CD4-positive, alpha-beta T cell treated with Interleukin-15 for 4 hours (primary cell): ENCODE measurements at places on chromosomes 12 and 14.
A peak's percentile ranks its signal among the peaks of the same experiment; 100 is the strongest.

DNA sequence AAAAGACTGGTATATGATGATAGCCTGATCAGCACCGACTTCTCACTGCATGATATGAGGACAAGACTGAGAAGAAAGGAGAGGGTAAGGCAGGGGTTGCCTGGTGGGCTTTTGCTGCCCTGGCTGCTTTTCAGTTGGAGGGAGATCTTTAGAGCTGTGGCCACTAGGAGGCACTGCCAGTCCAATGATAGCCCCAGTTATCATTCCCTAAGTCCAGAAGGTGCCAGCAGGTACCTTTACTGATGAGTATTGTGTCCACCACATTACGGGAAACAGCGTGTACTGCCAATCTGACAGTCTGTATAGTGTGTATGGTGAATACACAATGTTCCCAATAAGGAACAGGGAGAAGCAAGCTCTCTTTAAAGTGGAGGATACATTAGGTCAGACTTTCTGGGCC, 55.8 kb upstream of the CCDC175 start:
- DNase-seq, result peak; percentile 1

DNA sequence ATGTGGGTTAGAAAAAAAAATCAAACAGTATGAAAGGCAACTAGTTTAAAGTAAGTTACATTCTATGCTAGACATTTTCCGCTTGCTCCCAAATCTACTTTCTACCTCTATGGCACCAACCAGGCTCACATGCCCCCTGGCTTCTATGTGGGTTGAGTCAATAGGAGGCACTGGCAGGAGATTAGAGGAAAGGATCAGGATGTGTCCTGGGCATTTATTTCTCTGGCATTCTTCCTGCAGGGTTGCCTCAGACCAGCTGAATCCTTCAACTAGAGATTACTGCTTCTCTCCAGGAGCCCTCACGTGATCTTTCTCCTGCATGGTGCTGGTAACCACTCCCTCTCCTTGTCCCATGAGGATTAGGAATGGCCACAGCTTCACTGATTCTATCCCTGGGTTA, 14.9 kb upstream of the CCDC60 start:
- DNase-seq, result no peak

- no peak for DNase-seq
These were observed 95.6 kb downstream of the VCPKMT start for GRCh38 chr14:50020799-50021198.

GRCh38 chr12:24109381-24110039, 160.0 kb upstream of the SOX5 start:
- DNase-seq, result no peak

DNA sequence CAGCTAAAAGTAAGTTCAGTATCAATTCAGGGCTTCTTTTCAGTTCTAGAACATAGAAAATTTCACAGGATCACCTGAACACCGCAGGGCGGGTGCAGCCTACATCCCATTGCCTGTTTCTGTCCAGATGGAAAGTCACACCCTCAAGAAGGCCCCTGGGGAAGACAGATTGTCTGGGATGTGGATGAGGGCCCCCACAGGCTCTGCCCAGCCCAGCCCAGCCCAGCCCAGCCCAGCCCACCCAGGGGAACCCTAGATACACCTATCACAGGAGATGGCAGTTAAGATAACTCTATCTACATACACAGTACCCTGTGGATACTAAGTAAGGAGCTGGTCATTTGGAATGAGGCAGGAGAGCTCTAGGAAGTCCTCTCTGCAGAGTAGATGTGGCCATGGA, 68.4 kb downstream of the DPF3 start:
- DNase-seq, result no peak

DNA sequence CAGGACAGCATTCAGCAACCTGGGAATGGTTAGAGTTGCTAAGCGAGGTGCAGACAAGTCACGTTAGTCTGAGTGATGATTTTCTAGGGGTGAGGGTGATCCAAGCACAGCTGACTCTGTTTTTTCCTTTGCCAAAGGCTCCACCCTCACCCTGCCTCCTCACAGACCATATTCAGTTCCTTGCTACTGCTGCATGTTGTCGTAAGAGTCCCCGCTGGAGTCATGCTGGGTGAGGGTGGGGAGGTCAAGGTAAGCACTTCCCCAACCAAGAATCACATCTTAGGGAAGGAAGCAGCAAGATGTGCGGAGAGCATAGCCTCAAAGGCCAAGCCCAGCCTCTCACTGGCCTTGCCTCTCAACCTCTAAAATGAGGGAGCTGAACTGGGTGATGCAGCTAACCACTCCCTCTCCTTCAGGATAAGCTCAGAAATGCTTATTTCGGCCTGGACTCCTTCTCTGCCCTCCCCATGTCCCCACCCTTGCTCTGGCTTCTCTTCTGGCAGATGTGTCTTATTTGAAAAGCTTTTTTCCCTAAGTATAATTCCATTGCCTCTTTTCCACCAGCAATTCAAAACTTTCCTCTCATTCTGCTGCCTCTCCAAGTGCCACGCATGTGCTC, 66.9 kb upstream of the ACTN1 start:
- DNase-seq, result no peak
